Kidney epithelial cell (primary cell): ENCODE measurements at places on chromosomes 2 and 18. TPM values are rescaled to one million over a fixed set of nuclear protein-coding genes. Genes with fewer than 3 reads are reported as not detected.

DNA sequence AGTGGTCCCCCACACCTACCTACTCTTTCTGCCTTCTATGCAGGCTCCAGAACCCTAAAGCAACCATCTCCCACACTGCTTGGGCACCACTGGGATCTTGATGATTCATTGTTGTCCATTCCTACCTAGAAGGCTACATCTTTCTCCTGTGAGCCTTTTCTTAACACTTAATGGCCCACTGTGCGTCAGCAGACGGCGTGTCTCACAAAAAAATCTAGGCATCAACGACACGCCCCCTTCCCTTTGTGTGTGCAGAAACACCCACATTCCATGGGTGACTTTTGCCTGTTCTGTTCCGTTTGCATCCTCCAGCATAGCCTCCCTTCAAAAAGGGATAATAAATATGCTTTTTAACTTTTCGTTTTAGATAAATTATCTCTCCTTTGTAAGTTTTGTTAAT, 99.7 kb upstream of the CYRIA start:
- DNase-seq, result no peak

Gene MOGAT1
- not detected in 2 replicates for total RNA-seq

DNA sequence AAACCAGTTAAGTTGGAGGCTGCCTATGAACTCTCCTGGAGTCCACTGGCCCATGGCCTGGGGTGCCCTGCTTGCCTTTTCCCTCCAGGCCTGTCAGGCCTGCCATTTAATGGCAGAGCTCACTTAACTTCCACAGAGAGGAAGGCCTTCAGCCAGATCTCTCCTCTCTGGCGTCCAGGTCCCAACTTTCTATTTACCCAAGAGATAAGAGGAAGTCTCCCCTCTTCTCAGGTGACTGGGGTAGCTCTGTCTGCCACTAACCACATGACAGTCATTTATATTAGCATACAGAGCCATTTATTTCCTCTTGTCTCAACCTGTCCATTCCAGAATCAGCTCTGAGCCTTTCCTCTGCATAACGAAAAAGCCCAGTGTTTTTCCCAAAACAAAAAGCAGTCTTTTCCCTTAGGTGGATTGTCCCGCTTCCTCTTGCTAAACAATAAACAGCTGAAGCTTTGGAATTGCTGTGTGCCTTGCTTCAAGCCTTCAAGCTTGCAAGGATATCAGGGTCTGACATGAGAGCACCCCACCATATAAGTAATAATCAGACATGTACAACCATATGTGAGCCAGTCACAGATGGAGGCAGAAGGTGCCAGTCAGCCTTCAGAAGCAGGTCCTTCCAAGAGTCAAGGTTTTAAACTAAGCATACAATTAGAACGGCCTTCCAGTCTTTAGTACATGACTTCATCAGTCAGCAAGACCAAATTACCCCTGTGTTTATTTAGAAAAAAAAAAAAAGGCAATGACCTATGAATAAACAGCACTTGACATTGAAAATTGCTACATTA, 71.2 kb upstream of the STPG4 start:
- DNase-seq, result no peak

GRCh38 chr2:164903951-164904350, 51.4 kb downstream of the SLC38A11 start:
- no peak for DNase-seq

DNA sequence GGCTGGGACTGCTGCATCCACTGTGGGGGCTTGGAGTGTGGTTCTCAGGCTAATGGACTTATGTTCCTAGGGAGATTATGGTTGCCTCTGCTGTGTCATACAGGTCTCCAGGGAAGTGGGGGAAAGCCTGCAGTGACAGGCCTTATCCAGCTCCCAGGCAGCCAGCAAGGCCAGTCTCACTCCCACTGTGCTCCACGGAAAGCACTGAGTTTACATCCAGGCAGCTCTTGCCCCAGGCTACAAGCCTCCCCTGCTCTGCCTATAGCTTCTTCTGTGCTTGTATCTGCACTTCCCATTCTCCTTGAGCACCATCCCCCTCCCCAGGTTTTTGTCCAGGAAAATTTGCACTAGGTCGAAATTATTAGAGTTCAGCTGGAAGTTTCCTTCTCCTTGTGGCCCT, 231.9 kb downstream of the ZRANB3 start:
- no peak for DNase-seq

DNA sequence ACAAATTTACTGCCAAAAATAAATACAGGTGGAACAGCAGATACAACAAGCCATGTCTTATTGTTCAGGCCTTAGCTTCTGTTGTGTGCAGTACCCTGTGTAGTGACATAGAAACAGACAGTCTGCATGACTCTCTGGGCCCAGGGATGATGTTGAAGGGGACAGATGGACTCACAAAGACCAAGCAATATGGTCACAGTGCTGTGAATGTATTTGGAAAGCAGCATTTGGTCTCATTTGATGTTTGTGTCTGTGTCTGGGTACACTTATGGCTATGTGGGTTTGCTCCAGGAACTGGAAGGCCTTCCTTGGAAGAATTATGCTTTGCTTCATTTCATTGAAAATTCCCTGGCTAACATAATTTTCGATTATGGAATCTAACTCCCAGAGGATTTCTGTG, 158.5 kb downstream of the CDC42EP3 start:
- DNase-seq, result no peak

- DNase-seq, result no peak
Observed at GRCh38 chr18:57668021-57668420, 46.4 kb upstream of the NARS1 start.

GRCh38 chr2:10240911-10241610, 61.6 kb upstream of the HPCAL1 start:
- no peak for DNase-seq

- no peak for DNase-seq
Observed at GRCh38 chr2:221435171-221435570, 136.9 kb downstream of the EPHA4 start.

DNA sequence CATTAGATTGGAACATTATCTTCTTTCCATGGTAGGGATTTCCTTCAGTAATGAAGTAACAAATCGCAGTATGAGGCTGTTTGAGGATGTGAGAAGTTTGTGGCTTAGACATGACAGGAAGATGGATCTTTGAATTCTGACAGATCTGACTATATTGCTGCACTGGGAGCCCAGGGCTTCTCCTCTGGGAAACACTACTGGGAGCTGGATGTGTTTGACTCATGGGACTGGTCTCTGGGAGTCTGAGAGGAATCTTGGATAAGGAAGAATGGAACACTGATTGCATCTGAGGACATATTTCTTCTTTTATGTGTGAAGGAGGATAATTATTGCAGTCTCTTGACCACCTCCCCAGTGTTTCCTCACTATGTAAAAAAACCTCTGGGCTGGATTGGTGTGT, 77.2 kb upstream of the ST6GAL2 start:
- DNase-seq, result no peak
